Activated naive CD4-positive, alpha-beta T cell (primary cell): ENCODE measurements at places on chromosomes 6 and 20.
A peak's percentile ranks its signal among the peaks of the same experiment; 100 is the strongest.

- no peak for DNase-seq
Observed at GRCh38 chr6:142845143-142845571, 99.8 kb downstream of the HIVEP2 start.

- DNase-seq, result no peak
Observed at GRCh38 chr6:82441047-82441855, 77.6 kb downstream of the TPBG start.

DNA sequence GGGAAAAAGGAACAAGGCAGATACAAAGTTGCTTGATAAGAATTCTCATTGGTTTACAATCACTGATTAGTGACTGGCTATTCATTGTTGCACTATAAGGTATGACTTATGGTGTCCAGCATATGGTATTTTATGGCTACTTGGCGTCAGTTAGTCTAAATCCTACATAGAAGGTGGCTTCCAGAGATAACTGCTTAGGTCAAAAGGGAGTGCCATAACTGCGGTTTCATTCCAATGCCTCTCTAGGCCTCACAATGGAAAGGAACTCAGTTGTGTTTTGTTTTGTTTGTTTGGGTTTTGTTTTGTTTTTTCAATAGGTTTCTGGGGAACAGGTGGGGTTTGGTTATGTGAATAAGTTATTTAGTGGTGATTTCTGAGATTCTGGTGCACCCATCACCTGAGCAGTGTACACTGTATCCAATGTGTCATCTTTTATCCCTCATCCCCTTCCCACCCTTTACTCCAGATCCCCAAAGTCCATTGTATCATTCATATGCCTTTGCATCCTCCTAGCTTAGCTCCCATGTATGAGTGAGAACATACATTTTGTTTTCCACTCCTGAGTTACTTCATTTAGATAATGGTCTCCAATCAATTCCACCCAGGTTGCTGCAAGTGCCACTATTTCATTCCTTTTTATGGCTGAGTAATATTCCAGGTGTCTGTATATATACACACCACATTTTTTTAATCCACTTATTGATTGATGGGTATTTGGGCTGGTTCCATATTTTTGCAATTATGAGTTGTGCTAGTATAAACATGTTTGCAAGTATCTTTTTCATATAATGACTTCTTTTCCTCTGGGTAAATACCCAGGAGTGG, 7.0 kb downstream of the GOPC start:
- no peak for DNase-seq

- DNase-seq, result peak; percentile 28
Observed at GRCh38 chr6:130018744-130019325, 454 bp downstream of the L3MBTL3 start.
